ENCODE measurements at places on chromosomes 3 and 15. TPM values are rescaled to one million over a fixed set of nuclear protein-coding genes. Genes with fewer than 3 reads are reported as not detected.

Gene CYP8B1
- not detected for total RNA-seq

Gene LCTL
- total RNA-seq, result not detected

Gene ACKR2
- not detected for total RNA-seq

Gene ERC2
- 0.25 TPM for total RNA-seq

Gene STRC
- 0.06 TPM for total RNA-seq

Gene GRAMD1C
- 0.23 TPM for total RNA-seq

Gene GNAT1
- not detected for total RNA-seq

Gene SOX2
- total RNA-seq, result 0.74 TPM

Gene RBP2
- not detected for total RNA-seq

Gene CORO2B
- total RNA-seq, result 3.2 TPM

Gene CEP63
- 11.1 TPM for total RNA-seq

Gene NEIL1
- 1.7 TPM for total RNA-seq

Gene MCTP2
- total RNA-seq, result not detected

Gene APOD
- 0.50 TPM for total RNA-seq

Gene HTR3E
- not detected for total RNA-seq

Gene KIF9
- 20.7 TPM for total RNA-seq

Gene ZNF662
- not detected for total RNA-seq

Gene GOLGA6B
- total RNA-seq, result not detected

Gene TTLL13
- 0.09 TPM for total RNA-seq

Gene CYP1A2
- total RNA-seq, result not detected

Gene CLRN1
- not detected for total RNA-seq

Gene ZKSCAN7
- not detected for total RNA-seq

Gene HYAL2
- 28.8 TPM for total RNA-seq

Gene RAB6B
- 2.4 TPM for total RNA-seq

Gene ACKR4
- total RNA-seq, result not detected

Gene NLGN1
- not detected for total RNA-seq

Gene TM4SF4
- 39.0 TPM for total RNA-seq

Gene SPINK8
- total RNA-seq, result not detected

Gene GAP43
- total RNA-seq, result not detected

Gene STAC
- 2.5 TPM for total RNA-seq

Gene LRRC34
- total RNA-seq, result not detected

Gene ADAMTSL3
- total RNA-seq, result 0.53 TPM

Gene LRRK1
- total RNA-seq, result 17.8 TPM

Gene GPR149
- not detected for total RNA-seq

Gene PCOLCE2
- total RNA-seq, result 29.0 TPM

Gene IGSF10
- total RNA-seq, result 0.53 TPM

Gene CTSH
- total RNA-seq, result 46.3 TPM

Gene DHX36
- 53.1 TPM for total RNA-seq

Gene IL12A
- total RNA-seq, result 0.59 TPM

Gene SLC27A2
- 35.5 TPM for total RNA-seq

Gene GPR156
- 0.54 TPM for total RNA-seq

Gene STRIT1
- total RNA-seq, result not detected

Gene SCG5
- total RNA-seq, result 2.4 TPM

Gene KBTBD13
- not detected for total RNA-seq

Gene PP2D1
- total RNA-seq, result not detected

Gene EPHA3
- total RNA-seq, result not detected

Gene KLF15
- total RNA-seq, result 0.08 TPM

Gene GNB5
- total RNA-seq, result 51.7 TPM

Gene PTH1R
- 0.51 TPM for total RNA-seq

Gene SMAD3
- total RNA-seq, result 202 TPM

Gene SLC30A4
- 2.0 TPM for total RNA-seq

Gene ETV5
- total RNA-seq, result 30.2 TPM

All from A549 treated with CORT108297 at 1 μM for 4 hours (cell line).